ENCODE measurements at places on chromosomes 5 and 9.

- no peak for DNase-seq
Observed at GRCh38 chr9:132410642-132411041, 631 bp downstream of the CFAP77 start.

GRCh38 chr5:135426102-135427082 lies 20.8 kb downstream of the DCANP1 start:
- DNase-seq, result peak; percentile 11

- DNase-seq, result no peak
Observed at GRCh38 chr5:120582635-120583034, 118.5 kb downstream of the PRR16 start.

- no peak for DNase-seq
Observed at GRCh38 chr5:170509348-170509660, 5.5 kb downstream of the KCNIP1 start.

DNA sequence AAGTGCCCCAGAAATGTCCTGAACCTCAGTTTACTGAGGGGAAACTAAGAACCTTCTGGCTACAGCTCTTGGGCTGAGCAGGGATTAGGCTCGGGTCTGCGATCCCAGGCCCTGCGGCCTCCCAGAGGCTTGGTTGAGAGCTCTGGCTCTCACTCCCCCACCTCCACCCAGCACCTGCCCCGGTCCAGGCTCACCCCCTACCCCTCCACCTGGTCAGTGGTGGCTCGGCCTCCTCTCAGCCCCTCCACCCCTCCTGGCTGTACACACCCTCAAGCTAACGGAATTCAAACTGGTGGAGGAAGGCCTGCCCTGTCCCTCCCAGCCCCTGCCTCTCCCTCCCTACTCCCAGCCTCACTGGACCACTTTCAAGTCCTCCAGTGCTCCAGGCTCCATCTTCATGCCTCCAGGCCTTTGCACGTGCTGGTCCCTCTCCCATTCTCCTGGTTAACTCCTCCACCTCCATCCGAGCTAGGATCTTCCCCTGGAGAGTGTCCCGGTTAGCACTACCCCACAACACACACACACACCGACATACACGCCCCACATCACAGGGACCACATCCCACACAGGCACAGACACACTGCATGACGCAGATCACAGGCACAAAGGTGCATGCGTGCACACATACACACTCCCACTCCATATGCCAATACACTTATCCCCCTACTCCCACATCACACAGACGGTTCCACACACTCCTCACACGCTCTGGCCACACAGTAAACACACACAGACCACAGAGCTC lies 130.9 kb downstream of the C9orf50 start:
- no peak for DNase-seq

GRCh38 chr9:124345751-124346281 lies 69.4 kb downstream of the PSMB7 start:
- no peak for DNase-seq

DNA sequence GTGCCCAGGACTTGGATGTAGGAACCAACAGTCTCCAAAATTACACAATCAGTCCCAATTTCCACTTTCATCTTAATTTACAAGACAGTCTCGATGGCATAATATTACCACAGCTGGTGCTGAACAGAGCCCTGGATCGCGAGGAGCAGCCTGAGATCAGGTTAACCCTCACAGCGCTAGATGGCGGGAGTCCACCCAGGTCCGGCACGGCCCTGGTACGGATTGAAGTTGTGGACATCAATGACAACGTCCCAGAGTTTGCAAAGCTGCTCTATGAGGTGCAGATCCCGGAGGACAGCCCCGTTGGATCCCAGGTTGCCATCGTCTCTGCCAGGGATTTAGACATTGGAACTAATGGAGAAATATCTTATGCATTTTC lies 837 bp downstream of the PCDHB2 start:
- no peak for DNase-seq

DNA sequence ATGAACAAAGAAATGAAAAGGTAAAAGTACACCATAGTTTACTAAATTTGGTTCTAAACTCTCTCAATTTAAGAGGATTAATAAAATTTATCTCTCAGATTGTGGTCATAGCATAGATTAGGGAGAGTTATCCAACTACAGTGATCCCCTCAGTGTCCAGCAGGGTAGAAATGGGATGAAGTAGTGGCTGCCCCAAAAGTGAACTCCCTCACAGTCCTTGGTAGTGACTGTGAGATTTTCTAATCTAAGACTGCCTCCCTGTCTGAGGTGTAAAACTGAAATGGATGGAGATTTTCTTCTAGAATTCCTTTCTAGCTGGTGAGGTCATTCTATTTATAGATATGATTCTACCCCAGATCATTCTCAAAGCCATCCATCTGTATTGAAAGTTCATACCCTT lies 455.5 kb downstream of the ACTL7B start:
- DNase-seq, result no peak

DNA sequence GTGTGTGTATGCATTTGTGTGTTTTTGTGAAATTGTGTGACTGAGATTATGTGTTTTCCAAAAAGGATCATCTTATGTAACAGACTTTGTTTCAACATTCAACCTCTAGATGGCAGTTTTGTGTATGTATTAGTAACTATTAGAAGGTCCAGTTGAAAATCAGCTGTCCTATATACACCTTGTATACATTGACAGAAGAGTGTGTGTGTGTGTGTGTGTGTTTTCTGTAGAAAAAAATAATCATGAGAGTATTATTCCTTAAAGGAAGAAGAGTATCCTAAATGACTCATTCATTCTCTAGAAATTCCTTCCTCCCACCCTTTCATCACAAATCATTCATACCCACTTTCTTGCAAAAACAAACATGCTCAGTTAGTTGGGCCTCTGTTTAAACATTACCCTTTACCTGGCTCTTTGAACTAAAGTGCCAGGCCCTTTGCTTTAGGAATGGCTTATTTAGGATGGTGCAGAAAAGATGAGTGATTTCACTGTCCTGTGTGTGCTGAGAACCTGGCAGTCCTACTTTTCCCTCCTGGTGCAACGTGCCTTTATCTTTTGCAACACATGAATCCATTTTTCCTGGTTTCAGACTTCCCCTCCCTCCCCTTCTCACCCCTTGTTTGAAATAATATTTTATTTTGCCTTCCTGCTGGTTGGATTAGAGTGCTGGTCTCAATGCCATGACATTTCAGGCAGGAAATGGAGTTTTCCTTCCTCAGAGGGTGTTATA lies 152.2 kb downstream of the ARHGAP26 start:
- peak; percentile 12 for DNase-seq

DNA sequence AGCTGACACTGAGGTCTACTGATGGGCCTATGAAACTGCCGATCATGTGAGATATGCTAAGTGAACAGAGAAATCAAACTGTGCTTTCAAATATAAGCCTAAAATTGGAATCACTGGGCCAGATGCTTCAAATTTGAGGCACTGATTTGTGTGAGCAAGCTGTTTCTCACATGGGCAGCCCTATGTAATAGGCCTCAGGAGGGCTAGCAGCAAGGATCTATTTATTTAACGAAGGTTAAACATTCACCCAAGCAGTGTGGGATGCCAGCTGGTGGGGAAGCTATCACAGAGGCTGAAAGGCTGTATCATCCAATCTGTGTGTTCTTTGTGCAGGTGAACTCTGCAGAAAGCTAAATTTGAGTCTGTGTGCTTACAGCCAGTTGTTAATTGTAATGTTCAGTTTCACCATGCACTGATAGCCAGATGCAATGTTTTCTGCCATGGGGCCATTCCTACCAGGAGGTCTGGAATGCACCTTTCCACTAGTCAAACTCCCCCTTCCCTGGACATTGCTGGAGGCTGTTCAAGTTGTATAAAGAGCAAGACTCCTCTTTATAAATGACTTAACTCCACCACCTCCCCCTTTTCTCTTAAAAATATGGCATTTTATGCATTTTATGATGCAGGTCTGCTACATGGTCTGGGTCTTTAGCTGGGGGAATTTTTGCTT lies 228.9 kb downstream of the SH3GL2 start:
- no peak for DNase-seq

- no peak for DNase-seq
Observed at GRCh38 chr5:142874540-142874939, 104.4 kb downstream of the ARHGAP26 start.
